ENCODE measurements at places on chromosomes 1 and 21.

DNA sequence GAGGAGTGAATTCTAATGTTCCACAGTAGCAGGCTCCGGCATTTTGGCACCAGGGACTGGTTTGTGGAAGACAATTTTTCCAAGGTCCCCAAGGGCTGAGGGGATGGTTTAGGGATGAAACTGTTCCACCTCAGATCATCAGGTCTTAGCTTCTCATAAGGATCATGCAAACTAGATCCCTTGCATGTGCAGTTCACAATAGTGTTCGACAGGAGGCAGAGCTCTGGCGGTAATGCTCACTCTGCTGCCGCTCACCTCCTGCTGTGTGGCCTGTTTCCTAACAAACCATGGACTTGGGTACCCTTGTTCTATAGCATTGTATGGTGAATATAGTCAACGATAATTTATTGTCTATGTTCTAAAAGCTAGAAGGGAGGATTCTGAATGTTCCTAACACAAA, 16.6 kb downstream of the CRNN start:
- DNase-seq: no peak

DNA sequence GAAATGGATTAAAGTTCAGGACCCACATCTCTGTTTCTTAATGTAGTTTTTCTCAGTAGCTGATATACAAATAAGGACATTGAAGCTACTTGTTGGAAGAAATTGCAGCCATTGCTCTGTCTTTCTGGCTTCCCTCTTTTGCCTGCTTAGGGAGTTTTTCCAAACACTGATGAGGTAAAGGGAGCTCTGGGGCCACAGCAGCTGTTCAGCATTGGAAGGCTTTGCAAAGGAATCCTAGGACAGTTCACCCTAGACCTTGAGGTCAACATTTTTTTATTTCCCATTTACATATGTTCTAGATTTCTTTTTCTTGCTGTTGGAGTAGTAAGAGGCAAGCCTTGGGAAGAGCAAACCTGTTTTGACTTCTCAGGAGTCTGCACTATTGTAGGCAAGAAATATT, 126.9 kb upstream of the PLPPR5 start:
- DNase-seq: no peak

DNA sequence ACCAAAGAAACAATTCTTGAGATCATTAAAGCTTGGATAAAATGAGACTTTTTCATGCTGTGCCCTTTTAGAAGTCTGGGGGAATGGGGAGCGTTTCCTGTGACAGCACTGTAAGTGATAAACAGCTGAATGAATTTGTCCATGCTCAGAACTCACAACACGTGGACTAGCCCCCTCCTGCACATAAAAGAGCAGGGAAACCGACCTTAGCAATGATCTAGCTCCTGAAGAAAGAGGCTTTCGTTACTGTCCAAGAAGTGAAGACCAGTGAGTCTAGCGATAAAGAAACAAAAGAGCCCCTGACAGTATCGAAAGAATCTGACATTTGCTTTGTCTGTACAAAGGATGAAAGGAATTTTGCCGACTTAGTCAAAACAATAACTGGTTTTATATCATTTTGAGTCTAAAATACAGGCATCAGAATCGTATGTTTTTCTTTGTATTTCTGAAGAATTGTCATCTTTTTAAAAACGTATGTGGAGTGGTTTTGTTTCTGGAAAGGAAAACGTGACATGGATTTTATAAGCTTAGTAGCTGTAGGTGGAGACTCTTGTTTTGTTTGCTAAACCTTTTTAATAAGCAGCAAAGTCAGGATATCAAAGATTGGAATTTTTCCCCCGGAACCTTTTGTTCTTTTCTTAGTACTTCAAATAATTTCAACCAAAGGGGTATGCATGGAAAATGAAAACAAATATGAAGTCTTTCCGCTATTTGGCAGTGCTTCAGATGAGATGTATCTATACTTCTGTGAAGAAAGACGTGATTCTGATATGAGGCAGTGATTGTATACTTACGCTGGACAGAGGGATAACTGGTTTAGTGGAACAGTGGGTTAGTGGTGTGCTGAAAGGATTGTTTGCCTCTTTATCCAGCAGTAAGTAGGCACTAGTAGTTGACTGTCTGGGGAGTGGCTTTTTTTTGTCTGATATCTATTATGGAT, 61.0 kb downstream of the MAST2 start:
- DNase-seq: no peak

GRCh38 chr1:242569867-242570266, 45.4 kb upstream of the PLD5 start:
- no peak for DNase-seq

DNA sequence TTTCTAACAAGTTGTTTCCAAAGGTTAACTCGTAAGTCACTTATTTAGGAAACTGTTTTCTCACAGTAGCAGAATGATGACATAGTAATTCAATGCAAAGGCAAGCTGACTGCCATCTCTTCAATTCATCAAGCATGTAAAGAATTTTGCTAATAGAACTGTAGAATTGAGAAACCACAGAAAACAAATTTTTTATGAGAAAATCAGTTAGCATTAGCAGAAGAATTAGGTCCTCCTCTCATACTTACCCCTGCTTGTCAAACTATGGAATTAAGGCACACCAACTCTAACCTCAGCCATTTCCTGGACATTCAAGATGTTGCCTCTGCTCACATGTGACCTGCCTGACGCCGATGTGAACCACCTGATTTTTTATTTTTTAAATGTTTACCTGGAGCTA, 115.2 kb downstream of the LRRC40 start:
- DNase-seq: peak; percentile 27

DNA sequence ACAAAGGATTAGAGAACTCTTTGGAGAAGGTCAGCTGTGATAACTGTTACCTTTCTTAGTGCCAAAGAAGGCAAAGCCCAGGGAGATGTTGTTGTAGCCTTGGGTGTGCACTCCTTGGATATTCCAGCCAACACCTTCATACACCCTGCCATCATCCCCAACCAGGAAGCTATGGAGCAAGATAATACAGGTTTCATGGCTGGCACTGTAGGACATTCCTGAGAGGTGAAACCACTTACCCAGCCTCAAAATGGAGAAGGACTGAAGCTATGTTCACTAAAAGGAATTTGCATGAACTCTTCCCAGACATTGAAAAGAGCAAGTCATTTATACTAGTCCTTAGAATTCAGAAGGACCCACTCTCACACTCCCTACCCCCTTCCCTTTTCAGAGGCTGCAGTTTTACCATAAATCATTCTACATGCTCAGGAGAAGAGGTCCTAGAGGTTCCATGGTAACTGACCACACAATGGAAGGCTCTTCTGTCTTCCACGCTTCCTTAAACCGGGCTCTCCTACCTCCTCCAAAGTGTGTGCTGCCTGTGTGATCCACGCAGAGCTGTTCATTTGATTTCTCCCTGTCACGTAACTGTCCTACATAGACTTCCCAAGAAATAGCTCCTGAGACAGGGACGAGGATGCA, 5.5 kb downstream of the PGLYRP4 start:
- no peak for DNase-seq

GRCh38 chr1:92439291-92439690, 47.4 kb downstream of the GFI1 start:
- DNase-seq: no peak

- no peak for DNase-seq
Observed at GRCh38 chr1:35568975-35569395, 4.1 kb upstream of the TFAP2E start.

GRCh38 chr1:113872219-113872935, 865 bp upstream of the PTPN22 start:
- no peak for DNase-seq

- no peak for DNase-seq
Observed at GRCh38 chr1:224411766-224412165, 22.8 kb downstream of the WDR26 start.

DNA sequence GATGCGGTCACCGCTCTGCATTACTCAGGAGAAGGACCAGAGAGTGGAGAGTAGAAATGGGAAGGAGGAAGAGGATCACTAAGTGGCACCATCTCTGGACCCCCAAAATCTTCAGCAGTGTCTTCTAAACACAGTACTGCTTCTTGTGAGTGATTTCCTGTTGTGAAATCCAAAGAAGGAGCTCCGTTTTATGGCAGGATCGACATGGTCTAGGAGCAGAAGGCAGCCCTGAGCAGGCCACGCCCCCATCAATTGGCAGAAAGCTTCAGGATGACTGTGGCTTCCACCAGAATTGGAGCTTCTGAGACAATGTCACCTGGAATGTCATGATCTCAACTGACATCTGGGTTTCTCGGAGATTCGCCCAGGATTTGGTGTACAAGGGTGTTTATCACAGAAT, 171.5 kb downstream of the ADSS2 start:
- DNase-seq: no peak

DNA sequence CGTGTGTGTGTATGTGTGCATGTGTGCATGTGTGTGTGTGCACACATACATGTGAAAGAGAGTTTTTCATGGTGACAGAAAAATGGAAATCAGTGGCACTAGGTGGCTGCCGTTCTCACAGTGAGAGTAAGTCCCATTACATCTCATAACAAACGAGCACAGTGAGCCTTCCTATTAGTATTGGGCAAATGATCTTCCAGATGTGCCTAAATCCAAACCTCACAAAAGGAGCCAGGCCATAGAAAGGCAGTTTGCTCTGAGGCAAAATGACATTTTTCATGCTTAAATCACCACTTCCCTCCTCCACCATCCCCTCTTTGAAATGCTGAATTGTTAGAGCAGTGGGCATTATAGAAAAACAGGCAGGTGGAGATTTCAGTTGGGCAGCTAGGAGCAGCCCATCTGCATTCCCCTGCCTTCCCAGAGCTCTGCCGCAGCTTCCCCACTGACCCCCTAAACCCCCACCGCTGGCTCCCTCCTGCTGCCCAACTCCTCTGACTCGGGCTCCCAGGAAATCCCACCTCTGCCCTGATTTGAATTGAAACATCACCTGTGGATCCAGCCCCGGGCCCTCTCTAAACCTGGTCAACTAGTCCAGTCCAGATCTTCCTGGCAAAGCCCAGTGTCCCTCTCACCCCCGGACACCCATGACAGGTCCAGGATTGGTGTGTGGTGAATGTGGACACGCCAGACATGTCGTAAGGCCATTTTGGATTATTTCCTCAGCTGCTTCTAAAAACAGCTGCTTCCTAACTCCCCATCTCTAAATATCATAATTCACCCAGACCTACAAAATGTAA, 190.5 kb downstream of the SEC16B start:
- no peak for DNase-seq

DNA sequence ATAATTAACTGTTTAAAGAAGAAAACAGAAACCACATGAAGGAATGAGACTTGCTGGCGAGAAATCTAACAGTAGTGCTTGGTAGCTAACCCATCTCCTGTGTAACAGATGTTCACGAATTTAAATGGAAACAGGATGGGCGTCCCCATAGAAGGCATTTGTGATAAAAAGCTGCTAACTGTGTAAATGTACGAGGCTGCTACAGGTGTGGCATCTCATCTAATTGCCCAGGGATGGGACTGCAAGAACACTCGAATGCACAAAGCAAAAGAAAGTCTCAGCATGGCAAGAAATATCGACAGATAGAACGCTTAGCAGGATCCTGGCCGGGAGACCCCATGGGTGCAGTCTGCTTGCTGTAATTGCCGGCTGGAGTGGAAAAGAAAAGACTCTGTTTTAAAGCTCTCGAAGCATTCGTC, 112.7 kb downstream of the RUNX1 start:
- no peak for DNase-seq

DNA sequence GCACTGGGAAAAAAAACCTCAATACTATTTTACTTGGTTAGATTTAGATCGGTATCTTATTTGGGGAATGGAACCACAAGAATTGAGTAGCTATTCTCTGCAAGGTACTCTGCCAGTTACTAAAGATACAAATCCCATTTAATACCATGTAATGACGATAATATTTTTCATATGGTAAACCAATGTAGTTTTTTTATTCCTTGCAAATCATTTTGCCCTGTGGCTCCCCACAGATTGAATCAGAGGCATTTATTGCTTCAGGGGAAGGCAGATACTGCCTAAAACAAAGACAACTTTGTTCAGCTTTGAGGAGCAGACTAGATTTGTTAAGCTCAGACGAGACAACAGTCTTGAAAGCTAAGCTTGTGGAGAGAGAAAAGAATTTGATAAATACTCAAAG, 226.7 kb upstream of the RUNX1 start:
- no peak for DNase-seq

- DNase-seq: no peak
Observed at GRCh38 chr1:21857142-21857839, 45.2 kb downstream of the LDLRAD2 start.

- no peak for DNase-seq
Observed at GRCh38 chr1:23791516-23792047, 637 bp downstream of the LYPLA2 start.

GRCh38 chr1:111742938-111743549, 3.8 kb upstream of the INKA2 start:
- DNase-seq: no peak

- no peak for DNase-seq
Observed at GRCh38 chr1:214494706-214495105, 56.7 kb downstream of the PTPN14 start.

- no peak for DNase-seq
Observed at GRCh38 chr1:100683448-100684349, 35.8 kb upstream of the VCAM1 start.

- no peak for DNase-seq
Observed at GRCh38 chr1:152657677-152658076, 5.5 kb upstream of the LCE2D start.

DNA sequence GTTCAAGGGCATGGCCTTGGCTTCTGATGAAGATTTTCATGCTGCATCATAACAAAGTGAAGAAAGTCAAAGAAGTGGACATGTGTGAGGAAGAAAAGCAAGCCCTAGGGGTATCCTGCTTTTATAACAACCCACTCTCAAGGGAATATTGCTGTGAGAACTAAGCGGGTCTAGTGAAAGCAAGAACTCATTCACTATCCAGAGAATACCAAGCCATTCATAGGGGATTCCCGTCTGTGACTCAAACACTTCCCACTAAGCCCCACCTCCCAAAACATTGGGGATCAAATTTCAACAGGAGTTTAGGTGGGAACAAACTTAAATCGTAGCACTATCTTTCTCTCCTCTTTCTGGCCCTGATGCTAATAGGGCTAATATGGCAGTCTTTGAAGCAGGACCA, 98.5 kb upstream of the CTTNBP2NL start:
- no peak for DNase-seq

DNA sequence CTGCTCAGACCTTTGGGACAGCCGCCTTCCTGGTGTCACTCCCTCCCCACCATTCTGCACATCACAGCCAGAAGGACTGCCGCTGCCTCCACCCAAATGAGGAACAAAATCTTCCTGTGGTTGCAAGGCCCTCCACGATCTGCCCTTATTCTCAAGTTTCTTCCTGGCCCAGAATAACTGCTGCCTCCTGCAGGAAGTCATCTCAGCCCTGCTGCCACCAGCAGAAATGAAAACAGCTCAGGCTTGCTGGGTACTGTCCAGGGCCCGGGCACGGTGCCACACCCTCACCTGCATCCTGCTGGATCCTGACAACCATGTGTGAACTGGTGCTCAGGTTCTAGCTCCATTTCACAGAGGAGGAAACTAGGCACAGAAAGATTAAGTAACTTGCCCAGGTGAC, 2.8 kb downstream of the CLDN19 start:
- no peak for DNase-seq

- no peak for DNase-seq
Observed at GRCh38 chr1:201093561-201093960, 18.7 kb downstream of the CACNA1S start.

Data from non-pigmented ciliary epithelial cell (primary cell).